Stimulated activated CD4-positive, alpha-beta T cell treated with anti-CD3 and anti-CD28 coated beads, Interleukin-2, amount 100 ng/mL, for 24 hours (primary cell): ENCODE measurements at places on chromosomes 6 and 20.

DNA sequence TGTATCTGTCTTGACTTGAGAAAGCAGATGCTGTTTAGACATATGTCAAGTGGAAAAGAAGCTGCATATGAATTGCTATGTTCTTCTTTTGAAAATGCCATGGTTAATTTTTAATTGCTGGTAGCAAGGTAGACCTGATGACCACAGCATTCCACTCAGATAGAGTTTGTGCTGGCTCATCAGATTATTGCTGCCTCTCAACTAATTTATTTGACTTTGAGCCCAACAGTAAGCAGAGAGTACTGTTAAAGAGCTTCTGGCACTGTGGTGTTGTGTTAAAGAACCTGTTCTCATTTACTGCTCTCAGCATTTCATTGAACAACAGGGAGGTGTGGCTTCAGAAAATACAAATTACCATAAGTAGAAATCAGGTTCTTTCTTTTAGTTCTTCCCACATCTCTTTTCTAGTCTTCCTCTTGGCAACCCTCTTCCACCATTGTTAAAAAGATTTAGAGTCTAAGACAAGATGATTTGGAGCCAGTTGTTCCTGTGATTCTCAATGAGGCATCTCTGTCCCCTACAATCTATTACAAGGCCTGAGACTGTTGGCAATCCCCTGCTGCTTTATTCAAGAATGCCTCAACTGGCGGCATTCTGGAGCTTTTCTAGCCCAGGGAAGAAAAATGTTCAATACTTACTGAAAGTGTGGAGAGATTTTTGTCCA is 967.6 kb upstream of the GJE1 start:
- DNase-seq, result no peak

GRCh38 chr6:166456395-166457156 is 73.8 kb upstream of the MPC1 start:
- no peak for DNase-seq

DNA sequence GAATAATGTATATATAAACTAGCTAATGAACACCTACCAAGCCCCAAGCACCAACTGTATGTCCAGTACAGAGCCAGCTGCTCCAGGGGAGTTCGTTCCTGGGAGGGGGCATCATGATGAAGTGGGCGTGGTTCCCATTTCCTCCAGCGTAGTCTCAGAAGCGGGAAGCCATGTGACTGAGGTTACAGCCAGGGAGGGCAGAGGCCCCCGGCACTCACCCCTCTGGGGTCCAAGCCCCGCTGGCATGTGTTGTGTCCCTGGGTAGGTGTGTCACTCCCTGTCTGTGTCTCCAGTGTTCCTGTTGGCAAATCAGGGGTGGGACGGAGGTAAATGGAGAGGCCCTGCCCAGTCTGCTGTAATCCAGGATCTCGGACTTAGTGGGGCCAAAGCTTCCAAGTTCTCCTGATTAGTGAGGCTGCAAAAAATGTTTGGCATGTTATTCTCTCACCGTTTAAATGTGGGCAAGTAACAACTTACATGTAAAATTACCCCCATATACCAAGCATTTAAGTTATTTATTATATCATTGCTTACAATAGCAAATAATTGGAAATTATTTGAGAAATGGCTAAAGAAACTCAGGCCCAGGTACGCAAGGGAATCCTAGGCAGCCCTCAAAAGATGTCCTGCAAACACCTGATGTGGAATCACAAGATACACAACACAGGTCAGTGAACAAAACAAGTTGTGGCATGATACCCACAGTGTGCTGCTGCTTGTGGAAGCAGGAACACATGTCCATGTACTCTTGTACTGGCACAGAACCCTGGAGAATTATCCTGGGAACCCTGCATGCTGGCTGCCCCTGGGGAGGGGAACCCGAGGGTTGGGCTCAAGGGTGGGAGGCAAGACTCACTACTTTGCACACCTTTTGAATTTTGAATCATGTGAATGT is 22.2 kb downstream of the FAM110A start:
- no peak for DNase-seq

GRCh38 chr6:141426400-141426980 is 706.2 kb upstream of the GJE1 start:
- no peak for DNase-seq

DNA sequence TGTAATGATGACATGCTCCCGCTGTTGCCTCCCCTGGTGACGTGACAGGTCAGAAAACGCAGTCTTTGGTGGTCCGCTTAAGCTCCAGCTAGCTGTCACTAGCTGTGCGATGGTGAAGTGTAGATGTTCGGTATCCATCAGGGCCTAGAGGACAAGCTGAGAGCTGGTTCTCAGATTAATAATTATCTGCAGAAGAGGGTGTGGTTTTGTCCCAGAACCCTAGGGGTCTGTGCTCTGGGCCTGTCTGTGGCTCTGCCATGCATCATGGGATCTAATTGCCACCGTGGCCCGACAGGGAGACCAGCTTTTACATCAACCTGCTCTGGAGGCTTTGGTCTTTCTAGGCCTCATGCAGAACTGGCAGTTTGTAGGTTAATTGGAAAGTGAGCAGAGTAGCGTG is 34.1 kb downstream of the ERMARD start:
- DNase-seq, result no peak

GRCh38 chr20:20375862-20376261 is 8.0 kb downstream of the INSM1 start:
- no peak for DNase-seq

DNA sequence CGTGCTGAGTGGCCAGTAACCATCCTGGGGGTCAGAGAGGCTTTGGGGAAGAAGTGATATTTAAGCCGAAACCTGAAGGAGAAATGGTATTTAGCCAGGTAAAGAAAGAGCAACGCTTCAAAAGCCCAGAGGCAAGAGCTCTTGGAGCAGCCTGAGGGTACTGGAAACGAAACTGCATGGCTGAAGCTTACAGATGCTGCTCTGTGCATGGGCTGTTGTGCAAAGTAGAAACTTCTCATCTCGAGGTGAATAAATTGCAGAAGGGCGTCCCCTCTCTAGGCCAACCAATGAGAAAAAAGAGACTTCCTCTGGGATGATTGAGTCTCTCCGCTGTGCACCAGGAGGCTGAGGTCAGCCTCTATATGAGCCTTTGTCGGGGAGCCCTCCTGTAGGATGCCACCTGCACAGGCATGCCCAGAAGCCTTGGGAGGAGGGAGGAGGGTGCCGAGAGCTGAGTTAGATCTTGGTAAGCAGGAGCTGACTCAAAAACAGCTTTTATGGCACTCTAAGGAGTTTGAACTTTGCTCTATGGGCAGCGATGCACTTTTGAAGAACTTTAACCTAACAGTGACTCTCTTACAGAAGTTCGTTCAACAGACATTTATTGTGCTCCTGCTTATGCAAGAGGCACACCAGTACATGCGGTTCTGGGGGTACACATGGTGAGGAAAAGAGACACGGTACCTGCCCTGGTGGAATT is 61.6 kb upstream of the EDN1 start:
- DNase-seq, result no peak

- no peak for DNase-seq
Measured at GRCh38 chr6:106113256-106113959, 27.3 kb downstream of the PRDM1 start.

DNA sequence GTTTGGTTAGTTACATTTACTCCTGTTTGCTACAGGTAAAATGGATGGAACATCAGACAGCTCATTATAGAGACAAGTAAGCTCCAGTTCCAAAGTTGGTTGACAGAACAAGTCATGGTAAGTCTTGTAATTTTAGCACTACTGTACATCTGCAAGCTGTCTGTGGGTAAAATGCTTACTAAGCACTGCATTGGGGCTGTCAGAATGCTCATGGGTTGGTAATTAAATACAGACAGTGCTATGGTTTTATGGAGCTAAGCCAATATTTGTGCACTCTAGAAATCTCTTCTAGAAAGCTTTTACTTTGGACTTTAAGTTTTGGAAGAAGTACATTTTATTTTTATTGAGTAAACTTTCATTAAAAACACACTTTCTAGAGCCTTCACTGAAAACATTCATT is 419.2 kb upstream of the MMS22L start:
- DNase-seq, result no peak

DNA sequence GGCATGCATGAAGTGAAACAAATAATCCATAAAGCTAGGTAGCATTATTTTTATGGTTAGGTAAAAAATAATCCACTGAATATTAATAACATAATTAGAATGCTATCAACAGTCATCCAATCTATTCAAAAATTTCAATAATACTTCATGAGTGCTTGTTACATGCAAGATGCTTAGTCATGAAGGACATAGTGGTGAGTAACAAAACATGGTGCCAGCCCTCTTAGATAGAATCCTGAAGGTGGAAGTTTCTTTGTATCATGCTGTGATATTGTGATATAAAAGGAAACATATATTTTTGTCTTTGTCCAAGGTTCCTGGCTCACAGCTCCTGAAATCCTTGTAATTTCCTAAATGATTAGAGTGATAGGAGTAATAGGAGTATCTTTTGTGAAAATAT is 14.9 kb downstream of the RCAN2 start:
- DNase-seq, result no peak

DNA sequence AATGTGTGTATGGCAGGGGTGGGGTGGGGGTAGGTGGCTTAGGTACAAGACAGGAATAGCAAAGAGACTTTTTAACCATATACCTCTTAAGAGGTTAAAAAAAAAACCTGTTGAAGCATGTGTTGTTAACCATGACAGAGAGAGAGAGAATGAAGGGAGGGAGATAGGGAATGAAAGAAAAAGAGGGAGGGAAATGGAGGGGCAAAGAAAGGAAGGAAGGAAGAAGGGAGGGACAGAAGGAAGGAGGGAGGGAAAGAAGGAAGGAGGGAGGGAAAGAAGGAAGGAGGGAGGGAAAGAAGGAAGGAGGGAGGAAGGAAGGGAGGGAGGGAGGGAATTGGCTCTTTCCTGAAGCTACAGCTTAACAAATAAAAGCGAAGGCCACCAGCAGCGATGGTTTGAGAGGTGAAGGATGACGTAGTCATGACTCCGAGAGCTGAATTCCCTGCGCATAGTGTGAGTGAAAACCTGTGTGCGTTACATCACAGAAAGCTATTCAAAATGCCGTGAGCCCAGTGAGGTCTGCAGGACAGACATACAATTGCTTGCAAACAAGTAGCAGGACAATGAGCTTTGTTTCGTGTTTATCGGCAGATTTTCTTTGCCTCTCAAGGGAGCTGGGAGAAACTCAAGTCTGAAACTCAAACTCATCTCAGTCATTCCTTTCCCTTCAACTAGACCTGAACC is 88.6 kb upstream of the NEDD9 start:
- DNase-seq, result no peak

DNA sequence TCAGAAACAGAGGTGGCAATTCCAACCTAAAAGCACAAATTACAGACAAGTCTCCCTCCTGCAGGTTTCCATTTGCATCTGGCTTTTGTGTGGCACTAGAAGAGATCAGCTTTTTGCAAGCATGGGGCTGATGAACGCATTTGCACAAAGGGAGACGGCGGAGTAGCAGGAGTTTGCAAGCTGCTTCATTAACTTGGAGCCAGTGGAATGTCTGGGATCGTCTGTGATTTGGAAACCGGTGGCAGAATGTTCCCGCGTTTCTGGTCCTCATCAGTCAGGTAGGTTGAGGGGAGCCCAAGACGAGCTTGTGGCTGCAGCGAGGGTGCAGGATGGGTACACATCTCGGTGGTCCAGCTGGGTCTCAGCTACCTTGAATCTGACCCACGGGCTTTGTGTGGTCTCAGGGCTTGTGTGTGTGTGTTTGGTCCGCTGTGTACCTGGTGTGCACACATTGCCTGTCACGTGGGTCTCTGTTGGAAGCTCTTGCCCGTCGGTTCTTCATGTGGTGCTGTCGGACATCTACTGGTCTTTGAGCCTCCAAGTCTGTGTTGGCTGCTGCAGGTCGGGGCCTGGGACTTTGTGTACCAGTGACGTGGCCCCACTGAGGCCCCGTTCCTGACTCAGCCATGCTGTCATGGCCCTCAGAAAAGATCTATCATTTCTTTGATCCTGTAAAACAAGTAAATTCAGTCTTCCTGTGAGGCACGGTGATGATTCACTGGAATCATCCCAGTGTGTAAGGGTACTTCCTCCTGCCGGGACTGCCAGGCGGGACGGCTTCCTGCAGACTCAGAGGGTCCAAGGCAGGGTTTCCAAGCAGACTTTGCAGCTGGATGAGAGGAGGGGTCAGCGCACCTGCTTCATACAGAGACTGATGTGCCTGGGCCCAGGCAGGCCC is 12.4 kb upstream of the MYT1 start:
- no peak for DNase-seq

- no peak for DNase-seq
Measured at GRCh38 chr6:163533443-163533842, 118.9 kb downstream of the QKI start.

- DNase-seq, result no peak
Measured at GRCh38 chr20:58008413-58008812, 220.0 kb downstream of the ANKRD60 start.

GRCh38 chr20:46215913-46216707 is 92.2 kb downstream of the CDH22 start:
- no peak for DNase-seq

DNA sequence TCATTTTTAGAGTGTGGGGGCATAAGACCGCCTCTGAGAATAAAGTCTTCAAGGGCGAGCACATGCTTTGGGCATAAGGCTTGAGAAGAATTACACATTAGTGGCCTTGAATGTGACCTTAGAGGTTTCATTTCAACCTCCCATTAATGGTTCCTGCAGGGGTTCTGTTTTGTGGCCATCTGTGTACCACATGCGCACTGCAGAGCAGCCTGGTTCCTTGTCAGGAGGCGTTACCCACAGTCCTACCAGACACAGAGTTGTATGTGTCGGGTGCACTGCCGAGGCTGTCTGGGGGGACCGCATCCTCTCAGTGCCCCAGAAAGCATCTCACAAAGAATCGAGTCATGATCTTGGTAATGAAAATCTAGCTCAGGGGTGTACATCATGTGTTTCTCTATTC is 115.7 kb downstream of the B3GAT2 start:
- DNase-seq, result no peak

GRCh38 chr6:105179244-105180065 is at the start of gene POPDC3:
TSS of gene POPDC3 (minus strand) at chr6:105180014. CDS start at chr6:105161909, 18,105 bp downstream.
- DNase-seq, result no peak

- DNase-seq, result no peak
Measured at GRCh38 chr6:56764081-56764566, 121.4 kb upstream of the DST start.

- no peak for DNase-seq
Measured at GRCh38 chr20:61749406-61750075, 316.1 kb downstream of the TAF4 start.

DNA sequence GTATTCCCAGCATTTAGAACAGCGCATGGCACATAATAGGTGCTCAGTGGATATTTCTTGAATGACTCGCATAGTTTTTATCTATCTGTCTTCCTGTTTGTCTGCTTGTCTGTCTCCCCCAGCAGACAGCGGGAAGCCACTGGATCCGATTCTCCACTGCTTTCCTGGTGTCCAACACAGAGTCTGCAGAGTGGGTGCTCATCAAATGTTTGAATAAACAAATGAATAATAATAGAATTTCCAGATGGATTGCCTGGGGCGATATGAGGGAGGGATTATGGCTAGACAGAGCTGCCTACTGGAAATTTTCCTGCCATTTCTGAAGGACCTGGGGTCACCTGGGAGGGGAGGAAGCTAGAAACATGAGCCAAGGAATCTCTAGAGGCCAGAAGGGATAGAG is 18.9 kb downstream of the CDH22 start:
- no peak for DNase-seq

- no peak for DNase-seq
Measured at GRCh38 chr6:29465279-29465678, 8.3 kb downstream of the OR2H1 start.

- no peak for DNase-seq
Measured at GRCh38 chr6:20608905-20609304, 74.6 kb downstream of the CDKAL1 start.
